ENCODE measurements at places on chromosomes 16 and 17.
A peak's percentile ranks its signal among the peaks of the same experiment; 100 is the strongest.

DNA sequence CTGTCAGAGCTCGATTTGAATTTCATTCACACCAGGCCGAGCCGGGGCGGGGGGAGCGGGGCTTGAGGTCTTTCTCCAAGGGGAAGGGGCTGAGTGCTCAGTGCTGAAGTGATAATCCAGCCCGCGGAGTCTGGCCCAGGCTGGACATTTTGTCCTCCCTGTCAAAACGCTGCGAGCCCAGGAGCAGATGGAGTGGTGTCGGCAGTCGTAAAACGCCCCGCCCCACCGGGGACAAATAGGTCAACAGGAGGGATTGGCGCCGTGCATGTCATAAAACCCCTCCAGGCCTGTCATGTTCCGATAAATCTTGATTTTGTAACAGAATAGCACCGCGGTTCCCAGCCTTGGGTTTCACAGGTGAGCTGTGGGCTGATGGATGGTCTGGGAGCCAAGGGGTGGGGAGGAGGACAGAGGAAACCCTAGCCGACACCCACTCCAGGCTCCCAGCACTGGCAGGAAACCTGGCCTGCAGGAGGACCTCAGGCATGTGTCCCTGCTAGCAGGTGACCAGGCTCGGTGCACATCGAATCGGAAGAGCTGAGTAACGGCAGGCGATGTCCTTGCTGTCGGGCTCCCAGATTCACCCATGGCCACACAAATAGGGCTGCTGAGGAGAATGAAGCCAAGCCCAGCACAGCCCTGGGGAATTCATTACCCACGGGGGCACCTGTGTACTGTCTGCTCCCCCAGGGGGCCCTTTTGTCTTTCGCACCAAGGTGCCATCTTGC lies 341.4 kb downstream of the FOXL1 start:
- DNase-seq: no peak

DNA sequence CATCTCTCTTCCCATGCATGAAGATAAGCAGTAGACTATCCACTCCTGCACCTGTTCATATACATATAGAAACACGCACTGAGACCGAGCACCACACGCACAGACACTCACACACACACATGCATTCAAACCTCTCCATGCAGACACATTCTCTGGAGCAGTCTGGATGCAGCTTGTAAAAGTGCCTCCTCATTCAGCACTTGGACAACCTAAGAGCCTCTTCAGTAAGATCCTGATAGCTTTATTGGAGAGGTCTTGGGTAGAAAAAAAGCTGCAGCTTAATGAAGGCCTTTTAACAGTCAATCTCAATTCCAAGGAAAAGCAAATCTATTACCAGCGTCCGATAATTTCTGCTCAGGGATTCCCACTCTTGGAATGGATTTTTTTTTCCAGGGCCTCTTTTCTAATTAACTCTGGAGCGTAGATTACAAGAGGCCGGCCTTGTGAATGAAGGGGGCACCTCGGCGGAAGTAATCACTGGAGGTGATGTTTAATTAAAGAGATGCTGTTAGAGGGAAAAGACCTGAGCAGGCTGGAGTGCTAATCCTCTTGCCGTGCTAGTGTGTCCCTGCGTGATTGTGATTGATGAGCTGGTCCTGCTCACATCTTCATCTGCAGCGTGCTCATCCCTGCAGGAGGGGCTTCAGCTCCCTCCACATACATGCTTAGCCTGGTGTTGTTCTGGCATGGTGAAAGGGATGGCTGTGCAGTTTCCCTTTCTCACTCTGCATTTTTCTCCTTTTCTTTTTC lies 155.1 kb downstream of the RBFOX1 start:
- DNase-seq: no peak

GRCh38 chr16:35207059-35207999 lies 1747.9 kb downstream of the TP53TG3F start:
- no peak for DNase-seq

DNA sequence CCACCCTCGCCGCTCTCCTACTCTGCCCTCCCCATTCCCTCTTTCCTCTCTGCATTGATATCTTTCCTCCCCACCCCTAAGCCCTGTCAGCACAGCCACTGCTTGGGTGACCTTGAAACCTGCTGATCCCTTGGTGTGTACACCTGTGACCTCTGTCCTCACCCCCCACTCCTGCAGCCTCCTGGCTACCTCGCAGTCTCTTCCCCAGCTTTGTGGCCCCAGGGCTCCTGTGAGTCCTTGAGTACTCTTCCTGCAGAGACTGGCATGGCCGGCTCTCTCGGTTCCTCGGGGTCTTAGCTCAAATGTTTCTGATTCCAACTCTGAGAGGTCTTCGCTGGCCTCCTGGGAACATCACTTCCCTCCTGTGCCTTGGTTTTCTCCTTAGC lies 31.7 kb downstream of the ADCY7 start:
- no peak for DNase-seq

GRCh38 chr17:4420692-4421131 lies 13.0 kb upstream of the SPNS3 start:
- DNase-seq: peak; percentile 46
